ENCODE measurements at places on chromosomes 11 and 22.

- DNase-seq: no peak
Observed at GRCh38 chr11:120181376-120181975, 29.4 kb upstream of the OAF start.

GRCh38 chr11:112497826-112498225, 237.2 kb upstream of the PLET1 start:
- no peak for DNase-seq

DNA sequence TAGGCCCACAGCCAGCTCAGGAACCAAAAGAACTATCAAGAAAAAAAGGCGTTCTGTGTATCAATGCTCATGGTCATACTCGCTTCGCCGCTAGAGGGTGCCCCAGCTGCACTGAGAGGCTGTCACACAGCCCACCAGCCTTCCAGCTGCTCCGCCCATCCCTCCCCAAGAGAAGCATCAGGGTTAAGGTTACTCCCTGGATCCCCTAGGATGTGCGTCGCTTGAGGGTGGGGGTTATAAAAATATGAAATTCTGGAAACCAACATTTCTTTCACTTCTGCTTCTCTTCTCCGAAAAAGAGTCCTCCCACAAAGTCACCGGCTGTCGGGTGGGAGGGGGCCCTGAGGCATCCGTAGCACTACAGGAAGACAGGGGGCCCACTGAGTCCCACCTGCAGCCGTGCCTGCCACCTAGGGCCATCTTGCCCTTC, 1.7 kb downstream of the CBX6 start:
- peak; percentile 89 for DNase-seq

GRCh38 chr22:30188911-30189310, 57.6 kb downstream of the LIF start:
- DNase-seq: no peak

DNA sequence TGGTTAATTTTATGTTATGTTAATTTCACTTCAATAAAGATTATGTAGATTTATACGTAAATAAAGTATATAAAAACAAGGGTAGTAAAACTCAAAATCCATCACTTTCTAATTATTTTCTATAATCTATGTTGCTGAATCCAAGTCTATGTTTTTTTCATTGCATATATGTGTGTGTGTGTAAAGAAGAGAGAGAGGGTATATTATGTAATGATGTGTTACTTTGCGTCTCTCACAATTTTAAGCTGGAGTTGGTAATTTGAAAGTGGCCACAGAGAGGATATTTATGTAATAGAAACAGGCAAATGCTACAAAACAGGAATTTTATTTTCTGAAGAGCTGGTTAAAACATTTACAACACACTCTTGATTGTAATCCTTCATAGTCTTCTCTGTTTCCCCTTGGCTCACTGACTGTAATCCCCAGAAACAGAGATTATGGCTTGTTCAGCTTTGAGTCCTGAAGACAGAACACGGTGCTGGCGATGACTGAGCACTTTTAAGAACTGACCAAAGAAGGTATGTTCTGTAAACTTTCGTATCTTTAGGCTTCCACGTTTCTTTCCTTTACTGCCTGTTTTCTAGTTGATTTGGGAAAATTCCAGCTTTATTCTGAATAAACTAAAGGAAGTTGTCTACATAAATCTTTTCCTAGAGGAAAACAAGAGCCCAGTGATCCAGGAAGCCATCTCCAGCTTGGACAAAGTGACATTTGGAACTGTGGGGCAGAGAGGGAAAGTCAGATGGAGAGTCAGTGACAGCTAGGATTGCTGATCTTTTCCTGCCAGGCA, 43.6 kb downstream of the OR2AG2 start:
- DNase-seq: no peak

- no peak for DNase-seq
Observed at GRCh38 chr11:10498426-10499250, 42.3 kb downstream of the RNF141 start.

GRCh38 chr22:31893460-31893859, 50.9 kb upstream of the YWHAH start:
- no peak for DNase-seq

- no peak for DNase-seq
Observed at GRCh38 chr22:41772645-41773044, 27.8 kb upstream of the CCDC134 start.

GRCh38 chr11:67516806-67517205, 6.4 kb downstream of the CABP2 start:
- DNase-seq: no peak

DNA sequence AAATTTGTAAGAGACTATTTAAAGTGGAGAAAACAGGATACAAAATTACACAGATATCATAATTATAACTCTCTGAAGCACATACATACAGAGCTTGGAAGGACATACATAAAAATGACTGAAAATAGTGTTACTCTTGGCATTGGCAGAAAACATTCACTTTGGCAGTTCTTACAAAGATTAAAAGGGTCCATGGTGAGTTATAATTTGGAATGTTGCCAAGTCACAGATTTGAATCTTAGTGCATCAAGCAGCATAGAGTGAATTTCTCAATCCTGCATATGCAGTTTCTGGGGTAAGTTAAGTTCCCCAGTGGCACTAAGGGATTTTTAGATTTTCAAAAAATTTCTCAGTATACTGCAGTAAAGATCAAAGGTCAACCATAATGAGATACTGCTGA, 115.9 kb downstream of the CCDC81 start:
- no peak for DNase-seq

DNA sequence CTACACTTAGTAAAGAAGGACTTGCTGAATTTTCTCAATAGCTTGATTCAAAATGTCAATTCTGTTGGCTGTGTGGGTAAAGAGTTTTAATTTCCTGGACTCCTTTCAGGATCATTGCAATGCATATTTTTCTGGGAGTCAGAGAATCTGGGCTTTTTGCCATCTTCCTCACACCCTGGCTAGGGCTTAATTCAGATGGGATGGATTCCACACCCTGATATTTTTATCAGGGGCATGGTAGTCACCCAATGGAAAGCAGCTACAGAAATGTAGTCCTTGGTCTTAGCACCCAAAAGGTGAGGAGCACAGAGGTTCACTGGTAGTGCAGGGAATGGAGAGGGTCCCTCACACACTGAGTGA, 79.3 kb downstream of the SGSM3 start:
- DNase-seq: no peak

- no peak for DNase-seq
Observed at GRCh38 chr22:36727110-36727509, 23.6 kb upstream of the CACNG2 start.

- no peak for DNase-seq
Observed at GRCh38 chr11:46413760-46414465, 22.3 kb upstream of the CHRM4 start.

GRCh38 chr22:50363166-50363802, 20.2 kb downstream of the PPP6R2 start:
- no peak for DNase-seq

DNA sequence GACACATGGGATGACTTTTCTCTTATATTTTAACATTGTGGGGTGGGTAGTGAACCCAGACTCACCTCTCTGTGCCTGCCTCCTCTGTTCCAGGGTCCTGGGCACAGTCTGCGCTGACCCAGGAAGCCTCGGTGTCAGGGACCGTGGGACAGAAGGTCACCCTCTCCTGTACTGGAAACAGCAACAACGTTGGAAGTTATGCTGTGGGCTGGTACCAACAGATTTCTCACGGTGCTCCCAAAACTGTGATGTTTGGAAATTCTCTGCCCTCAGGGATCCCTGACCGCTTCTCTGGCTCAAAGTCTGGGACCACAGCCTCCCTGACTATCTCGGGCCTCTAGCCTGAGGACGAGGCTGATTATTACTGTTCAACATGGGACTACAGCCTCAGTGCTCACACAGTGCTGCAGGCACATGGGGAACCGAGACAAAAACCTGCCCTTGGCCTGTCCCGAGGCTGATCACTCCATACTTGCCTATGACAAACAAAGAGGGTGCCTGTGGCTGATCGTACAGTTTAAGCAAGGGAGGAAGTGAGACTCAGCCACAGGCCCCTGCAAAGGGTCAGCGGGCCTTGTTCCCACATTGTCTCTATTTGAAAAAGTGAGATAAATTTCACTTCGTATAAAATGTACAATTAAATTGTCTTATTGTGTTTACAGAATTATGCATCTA, 43.7 kb upstream of the TOP3B start:
- peak; percentile 85 for DNase-seq

DNA sequence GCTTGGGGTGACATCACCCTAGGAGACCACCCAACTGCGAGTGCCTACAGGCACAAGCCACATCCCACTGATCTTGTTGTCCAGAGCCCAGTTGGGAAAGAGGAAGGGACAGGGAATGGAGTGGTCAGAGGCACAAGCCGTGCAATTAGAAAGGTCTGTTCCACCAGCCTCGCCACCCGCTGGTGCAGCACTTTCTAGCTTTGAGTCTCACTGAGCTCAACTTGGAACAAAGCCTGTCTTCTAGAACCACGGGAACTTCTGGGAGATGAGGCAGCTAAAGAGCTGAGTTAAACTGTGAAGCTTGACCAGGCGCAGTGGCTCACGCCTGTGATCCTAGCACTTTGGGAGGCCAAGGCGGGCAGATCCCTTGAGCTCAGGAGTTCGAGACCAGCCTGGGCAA, 29.3 kb downstream of the TPBGL start:
- DNase-seq: no peak

DNA sequence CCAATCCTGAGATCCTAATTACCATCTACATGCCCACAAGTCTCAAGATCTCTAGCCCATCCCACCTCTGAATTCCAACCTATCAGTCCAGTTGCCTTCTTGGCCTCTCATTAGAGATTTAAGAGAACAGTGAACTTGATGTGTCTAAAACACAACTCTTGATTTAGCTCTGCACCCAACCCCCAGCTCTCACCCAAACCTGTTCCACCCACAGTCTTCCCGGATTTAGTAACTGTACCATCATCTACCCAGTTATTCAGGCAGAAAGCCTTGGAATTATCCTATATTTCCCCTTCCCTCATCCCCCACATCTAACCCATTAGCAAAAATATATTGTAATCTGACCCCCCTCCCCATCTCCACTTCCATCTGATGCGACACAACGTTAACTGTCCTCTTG, 24.0 kb upstream of the YWHAH start:
- DNase-seq: no peak

DNA sequence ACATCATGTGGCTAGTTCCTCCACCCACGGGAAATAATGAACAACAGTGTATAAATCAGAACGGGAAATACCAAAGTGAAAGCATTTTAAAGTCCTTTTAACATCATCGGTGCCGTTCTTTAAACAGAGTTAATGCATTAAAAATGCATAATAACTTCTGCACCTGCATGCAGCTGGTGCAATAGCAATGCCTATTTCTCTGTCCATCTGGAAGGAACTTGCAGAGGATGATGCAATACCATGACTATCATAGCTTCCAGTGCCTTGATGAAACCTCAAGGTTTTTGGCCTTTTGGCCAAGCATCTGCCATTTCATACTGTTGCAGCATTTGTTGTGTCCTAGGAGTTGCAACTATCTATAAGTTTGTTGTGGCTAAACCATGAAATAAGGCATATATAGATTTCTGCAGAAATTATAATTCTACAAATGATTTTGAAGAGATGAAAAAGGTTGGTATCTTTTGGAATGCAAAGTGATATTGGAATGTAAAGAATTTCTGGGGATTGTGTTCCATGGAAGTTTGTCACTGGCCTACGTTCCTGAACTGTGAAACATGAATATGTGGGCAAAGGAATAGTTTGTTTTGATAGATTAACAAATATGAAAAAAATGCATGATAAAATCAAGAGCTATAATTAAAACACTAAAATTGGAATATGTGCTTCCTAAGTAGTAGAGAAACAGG, 9.8 kb upstream of the EIF3F start:
- DNase-seq: peak; percentile 16

GRCh38 chr11:86464509-86465221, 90.0 kb downstream of the CCDC81 start:
- no peak for DNase-seq

DNA sequence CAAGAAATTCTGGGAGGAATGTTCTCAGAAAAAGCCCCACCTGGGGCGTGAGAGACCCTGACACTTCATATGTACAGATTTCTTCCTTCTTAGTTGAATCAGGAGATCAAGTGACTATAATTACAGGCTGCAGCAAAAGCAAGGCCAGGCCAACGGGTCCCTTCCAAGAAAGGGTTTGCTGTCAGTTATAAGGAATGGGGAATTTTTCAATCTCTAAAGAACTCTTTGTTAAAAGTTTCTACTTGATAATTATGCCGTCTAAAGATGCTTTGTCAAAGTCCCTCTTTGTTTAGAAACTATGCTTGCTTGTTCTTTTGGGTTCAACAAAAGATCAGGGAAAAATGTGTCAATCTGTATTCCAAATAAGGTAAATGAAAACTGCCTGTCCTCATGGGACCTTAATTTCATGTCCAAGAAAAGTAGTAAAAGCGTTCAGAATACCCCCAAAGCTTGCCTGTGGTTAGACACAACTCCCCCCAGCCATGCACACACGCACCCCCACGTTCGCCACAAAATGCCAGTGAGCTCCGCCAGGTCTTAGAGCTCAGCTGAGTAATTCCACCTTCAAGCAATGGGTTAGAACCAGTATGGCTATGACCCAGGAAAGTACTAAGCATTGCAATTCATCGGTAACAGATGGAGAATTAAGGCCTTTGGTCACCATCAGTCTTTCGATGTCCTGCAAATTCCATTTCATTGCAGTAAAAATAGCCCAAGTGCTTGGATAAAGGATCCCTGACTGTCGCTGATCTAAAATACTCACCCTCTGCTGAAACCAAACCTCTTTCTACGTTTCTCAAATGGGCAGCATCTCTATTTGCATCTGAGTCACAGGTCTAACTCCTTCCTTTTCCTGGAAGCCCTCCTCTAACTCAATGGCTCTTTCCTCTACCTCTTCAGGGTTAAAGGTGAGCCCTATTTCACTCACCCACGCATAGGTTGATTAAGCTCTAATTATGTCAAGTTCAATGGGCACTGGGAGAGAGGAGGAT, 419.2 kb upstream of the SYN3 start:
- DNase-seq: no peak

DNA sequence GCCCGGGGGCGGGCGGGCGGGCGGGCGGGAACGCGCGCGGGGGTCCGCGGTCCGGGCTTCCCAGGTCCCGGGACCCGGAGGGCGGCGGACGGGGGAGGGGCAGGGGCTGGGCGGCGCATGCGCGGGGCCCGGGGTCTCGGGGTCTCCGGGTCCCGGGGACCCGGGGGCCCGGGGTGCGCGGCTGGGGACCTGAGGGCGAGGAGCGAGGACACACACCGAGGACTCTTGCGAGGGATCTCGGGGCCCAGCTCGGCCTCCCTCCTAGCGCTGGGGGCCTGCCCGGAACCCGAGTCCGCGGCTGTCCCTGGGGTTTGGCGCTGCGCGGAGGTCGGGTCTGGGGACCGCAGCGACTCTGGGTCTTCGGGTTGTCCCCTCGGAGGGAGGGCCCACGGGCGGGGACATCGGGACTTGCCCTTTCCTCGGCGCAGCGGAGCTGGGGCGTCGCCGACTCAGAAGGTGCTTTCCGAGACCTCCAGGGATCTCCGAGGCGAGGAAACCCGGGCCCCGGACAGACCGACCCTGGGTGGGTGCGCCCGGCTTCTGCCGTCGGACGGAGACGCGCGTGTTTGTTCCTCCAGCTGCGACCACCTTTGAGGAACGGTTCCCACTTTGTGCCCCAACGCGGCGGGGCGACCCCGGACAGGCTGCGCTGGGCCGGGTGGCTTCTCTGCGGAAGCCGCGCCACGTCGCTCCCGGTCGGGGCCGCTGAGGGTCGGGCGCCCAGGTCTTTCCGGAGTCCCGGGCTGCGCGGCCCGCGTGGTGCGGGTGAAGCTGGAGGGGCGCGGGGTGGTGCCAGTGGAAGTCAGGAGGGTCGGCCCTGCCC, 540 bp downstream of the PPARA start:
- peak; percentile 13 for DNase-seq

Measured in OCI-LY7 (cell line).